IPS-NIHi11 (cell line): ENCODE measurements at places on chromosomes 2 and 18.

DNA sequence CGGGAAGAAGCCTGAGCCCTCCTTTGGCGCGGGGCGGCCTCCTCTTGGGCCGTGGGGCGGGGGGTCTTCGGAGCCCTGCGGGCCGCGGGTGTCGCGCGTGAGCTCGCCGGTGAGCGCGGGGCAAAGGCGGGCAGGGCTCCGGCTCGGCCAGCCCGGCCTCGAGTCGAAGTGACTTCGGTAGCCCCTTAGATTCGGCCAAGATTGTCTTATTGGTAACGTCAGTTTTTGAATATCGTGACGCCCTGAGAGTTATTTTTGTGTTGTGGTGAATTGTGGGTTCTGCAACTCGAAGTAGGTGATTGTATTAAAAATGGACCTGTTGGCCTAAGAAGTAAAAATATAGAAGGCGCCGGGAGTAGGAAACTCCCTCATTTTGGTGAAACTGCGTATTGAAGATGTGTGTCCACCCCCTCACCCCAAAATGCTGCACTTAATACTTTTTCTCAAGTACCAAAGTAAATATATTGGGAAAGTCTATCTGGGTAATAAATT lies 669 bp downstream of the MARCHF7 start:
- DNase-seq = no peak

GRCh38 chr2:129178356-129178755 lies 801.1 kb upstream of the RAB6C start:
- DNase-seq = no peak

GRCh38 chr2:181326661-181327060 lies 130.5 kb upstream of the ITGA4 start:
- no peak for DNase-seq

- no peak for DNase-seq
These were observed 1274.5 kb upstream of the CRIM1 start for GRCh38 chr2:35081001-35081621.

GRCh38 chr2:8487461-8487932 lies 194.4 kb upstream of the ID2 start:
- DNase-seq = peak; percentile 56

- DNase-seq = no peak
These were observed 195.4 kb upstream of the ARL4C start for GRCh38 chr2:234691968-234692955.

- DNase-seq = peak; percentile 42
These were observed 60.9 kb upstream of the SIX2 start for GRCh38 chr2:45070113-45070652.

DNA sequence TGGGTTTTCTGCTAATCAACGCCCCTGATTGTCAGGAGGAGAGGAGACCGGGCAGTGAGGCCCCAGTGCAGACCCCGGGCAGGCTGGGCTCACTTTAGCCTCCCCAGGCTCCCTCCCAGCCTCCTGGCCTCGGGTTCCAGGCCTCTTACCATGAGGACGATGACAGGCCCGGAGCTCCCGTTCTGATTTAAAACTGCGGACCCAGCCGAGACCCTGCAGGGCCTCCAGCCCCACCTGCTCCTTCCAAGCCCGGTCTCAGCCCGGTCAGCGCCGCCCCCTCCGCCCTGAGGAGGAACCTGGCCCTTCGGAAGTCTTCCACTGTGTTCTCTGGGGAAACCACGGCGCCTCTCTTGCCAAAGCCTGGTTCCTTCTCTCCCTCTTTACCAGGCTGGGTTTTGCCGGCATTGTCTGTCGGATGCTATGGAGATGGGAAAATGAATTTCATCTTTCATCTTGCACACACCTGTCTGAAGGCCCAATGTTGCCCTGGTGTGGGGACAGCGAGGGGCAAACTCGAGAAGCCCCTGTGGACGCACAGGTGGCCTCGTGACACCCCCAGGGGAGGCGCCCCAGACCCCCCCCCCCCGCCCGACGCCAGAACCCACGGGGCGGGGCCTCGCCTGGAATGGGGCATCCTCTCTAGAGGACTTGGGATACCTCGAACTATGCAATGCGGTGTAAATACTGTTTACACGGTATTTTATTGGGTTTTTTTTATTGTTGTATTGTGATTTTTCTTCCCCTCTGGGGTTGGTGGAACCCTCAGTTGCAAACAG lies 37.7 kb upstream of the CTDP1 start:
- DNase-seq = no peak

DNA sequence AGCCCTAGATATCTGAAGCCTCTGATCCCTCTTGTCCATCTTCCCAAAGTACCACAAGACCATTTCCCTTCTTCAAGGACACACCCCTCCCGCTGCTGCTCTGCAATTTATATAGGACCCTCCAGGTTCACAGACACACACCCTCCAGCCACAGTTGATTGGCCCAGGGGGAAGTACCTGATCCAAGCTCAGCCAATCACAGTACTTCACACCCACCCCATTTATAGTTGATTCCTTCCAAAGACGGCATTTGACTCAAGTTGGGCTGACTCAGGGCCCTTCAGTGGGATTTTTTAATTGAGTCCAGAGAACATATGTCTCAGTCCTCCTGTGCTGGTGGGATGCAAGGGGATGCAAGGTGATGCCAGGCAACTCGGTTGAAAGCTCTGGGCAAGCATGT lies 59.2 kb downstream of the GYPC start:
- no peak for DNase-seq

GRCh38 chr2:118089139-118089800 lies 999 bp downstream of the INSIG2 start:
- peak; percentile 10 for DNase-seq

- no peak for DNase-seq
These were observed 971.2 kb upstream of the PIK3C3 start for GRCh38 chr18:40983835-40984234.

- DNase-seq = peak; percentile 76
These were observed 175.1 kb downstream of the GALNT1 start for GRCh38 chr18:35756506-35757117.

GRCh38 chr2:9735335-9735734 lies 104.5 kb upstream of the YWHAQ start:
- no peak for DNase-seq

GRCh38 chr2:59398081-59398480 lies 1155.4 kb downstream of the BCL11A start:
- DNase-seq = no peak

- DNase-seq = no peak
These were observed 215.1 kb upstream of the POU3F3 start for GRCh38 chr2:104638859-104639202.

DNA sequence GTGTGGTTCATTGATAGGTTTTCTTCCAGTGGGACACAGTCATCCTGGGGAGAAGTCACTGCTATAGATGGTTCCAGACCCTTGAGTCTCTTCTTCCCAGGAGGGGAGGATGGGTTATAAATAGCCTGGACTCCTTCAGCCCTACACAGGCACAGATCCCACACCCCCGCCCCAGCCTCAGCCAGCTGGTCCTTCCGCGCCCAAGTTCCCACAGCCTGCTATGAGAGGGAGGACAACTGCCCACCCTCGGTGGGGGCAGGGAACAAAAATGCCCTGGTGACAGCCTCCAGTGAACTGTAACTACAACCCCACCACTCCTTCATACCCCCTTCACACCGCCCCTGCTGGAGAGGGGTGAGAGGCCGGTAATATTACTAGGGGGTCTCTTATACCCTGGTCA lies 3.2 kb downstream of the ZBTB7C start:
- DNase-seq = no peak

DNA sequence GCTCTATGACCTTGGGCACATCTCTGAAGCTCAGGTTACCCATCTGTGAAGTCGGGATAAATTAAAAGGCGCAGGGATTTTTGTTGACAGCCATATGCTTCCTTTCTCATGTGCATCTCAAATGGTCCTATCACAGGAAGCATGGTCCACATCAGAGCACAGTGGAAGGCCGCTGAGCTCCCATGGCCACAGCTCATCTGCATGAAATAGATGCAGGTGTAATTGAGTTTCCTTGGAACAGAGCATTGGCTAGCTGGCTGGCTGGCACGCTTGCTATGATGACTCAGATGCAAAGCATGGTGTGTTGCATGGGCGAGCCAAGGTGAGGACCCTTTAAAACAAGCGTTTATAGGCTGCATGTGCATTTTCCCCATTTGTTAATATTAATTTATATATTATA lies 79.3 kb downstream of the TXNL1 start:
- DNase-seq = no peak

GRCh38 chr2:178787155-178787554 lies 20.1 kb downstream of the TTN start:
- no peak for DNase-seq

GRCh38 chr2:169464882-169465281 lies 14.4 kb upstream of the BBS5 start:
- no peak for DNase-seq

DNA sequence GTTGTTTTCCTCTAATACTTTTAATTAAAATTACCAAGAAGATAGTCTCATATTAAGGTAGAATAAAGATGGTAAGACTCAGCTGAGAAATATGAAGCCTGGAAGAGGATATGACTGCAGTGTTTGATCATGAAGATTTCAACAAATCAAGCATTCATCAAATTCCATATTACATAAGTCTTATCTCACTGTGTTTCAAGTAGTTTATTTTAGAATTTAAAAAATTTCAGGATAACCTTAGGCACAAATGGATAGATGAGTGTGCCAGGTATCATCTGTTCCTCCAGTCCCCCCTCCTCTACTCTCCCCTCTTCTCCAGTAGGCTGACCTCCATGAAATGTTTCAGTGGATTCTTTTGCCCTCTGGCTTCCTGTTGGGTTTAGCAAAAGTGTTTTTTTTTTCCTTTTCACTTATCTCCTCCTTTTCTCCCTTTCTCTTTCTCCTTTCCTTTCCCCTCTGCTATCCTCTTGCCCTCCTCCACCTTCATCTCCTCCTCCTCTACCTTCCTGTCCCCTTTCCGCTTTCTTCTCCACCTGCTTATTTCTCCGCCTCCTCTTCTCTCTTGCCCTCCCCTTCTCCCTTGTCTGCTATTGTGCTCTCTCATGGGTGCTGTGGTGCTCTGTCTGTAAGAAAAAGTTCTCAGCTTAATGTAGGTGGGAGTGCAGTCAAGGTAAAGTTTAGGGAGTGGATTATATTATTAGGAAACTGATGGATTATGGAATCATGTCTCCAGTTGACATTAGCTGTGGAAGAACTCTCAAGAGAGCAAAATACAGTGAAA lies 72.8 kb downstream of the ABI2 start:
- no peak for DNase-seq

DNA sequence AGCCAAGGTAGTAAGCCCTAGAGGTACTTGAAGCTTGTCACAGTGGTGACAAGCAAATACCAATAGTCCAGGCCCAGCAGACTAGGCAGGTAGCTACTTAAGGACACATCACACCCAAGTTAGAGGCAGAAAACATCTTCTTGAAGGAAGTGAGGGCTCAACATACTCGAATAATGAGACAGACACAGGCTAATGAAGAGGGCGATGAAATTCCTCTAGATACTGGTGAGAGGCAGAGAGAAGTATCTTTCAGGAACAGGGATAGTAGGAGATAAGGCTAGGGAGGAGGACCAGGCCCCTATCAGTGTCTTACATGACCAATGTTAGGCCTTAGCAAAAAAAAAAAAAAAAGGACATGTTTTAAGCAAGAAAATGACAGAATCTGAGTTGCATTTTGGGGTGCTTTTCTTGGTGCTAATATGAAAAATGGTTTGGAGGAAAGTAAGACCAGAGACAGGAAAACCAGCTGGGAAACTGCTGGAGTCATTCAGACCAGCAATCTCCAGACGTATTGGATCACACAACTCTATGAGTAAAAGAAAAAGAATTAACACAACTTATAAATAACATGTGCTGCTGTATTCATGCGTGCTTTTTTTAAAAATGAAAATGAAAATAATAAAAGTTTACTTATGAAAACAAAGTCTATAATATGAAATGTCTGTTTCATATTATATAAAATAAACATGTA lies 37.7 kb downstream of the COBLL1 start:
- DNase-seq = no peak

DNA sequence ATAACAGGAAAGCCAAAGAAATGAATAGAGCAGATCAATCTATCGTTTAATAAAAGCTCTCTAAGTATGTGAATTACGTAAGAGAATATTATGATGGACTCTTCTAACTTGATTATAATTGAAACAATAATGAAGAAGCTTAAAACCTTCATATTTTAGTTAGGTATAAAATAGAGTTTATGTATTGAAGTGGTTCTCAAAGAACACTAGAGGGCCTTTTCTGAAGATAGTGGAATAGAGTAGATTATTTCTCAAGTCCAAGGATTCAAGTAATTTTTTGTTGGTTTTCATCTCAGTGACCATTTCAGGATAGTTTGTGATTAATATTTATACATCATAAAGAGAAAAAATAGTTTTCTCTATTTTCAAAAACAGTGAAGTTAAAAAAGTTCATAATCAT lies 97.7 kb downstream of the NBEAL1 start:
- no peak for DNase-seq

GRCh38 chr18:62757399-62758010 lies 42.2 kb downstream of the PHLPP1 start:
- no peak for DNase-seq

DNA sequence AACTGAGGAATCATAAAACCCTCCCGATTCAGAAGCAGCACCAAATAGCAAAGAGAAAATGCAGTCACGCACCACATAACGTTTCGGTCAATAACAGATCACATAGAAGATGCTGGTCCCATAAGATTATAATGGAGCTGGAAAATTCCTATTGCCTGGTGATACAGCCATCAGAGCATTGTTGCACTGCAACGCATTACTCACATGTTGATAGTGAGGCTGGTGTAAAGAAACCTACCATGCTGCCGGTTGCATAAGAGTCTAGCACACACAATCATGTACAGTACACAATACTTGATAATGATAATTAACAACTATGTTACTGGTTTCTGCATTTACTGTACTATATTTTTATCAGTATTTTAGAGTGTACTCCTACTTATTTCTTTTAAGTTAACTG lies 32.5 kb downstream of the RNF152 start:
- DNase-seq = no peak

GRCh38 chr2:157254041-157254440 lies 3.5 kb upstream of the GALNT5 start:
- no peak for DNase-seq

DNA sequence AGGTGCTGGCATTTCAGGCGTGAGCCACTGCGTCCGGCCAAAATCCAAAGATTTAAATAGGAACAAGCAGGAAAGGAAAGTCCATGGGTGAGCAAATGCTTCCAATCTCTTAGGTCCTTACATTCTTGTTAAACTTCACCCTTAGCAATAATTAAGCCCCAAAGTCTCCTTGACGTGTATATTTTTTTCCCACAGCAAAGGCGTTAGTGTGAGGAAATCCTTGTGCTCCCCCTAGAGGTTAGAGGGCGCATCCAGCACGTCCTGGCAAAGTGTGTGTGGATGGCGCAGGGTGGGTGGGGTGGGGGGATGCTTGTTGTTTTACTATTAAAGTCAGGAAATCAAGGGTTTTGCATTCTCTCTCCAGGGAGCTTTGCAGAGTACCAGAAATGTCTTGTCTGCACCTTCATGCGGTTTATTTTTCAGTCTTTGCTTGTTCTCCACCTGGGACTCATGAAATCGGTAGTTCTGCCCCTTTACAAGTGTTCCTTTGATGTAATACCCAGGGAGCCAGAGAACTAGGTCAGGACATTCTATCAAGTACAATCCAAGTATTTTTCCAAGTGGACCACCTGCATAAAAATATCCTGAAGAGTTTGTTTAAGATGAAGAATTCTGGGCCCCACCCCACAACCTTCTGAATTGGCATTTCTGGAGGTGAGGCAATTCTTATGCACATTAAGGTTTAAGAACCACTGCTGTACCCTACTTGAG lies 22.2 kb upstream of the ITSN2 start:
- peak; percentile 81 for DNase-seq

- no peak for DNase-seq
These were observed 78.4 kb downstream of the SEPTIN10 start for GRCh38 chr2:109535217-109535946.
